ENCODE measurements at places on chromosomes 11 and 22.

DNA sequence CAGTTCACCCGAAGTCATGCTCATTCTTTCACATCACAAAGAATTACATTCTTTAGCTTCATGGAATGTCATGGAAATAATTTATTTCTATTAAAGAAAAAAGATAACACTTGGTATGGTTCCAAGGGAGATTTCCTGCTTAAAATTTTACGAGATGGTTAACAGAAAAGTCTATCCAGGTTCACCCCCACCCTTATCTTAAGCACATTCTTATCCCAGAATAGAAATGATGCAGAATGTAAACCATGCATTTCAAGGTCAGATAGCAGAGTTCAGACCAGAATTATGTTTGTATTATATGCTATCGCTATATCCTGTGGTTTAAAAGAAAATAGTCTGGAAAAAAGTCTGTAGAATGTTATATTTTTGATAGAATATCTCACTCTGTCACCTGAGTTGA is 58.7 kb downstream of the GAS2 start:
- no peak for DNase-seq

DNA sequence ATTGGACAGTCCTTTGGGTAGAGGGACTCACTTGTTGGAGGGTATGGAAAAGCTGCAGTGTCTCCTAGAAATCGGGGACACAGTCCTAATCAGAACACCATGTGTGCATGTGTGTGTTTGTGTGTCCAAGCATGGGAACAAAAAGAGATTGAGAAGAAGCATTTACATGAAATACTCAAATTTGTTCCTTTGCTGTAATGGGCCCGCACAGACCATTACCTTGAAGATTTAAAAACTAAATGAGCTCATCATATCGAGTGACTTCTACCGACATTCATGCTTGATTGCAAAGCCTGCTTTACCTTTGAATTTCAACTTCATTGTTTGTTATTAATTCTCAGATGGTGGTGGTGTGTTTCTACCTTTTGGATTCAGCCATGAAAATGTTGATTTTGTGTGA is 106.9 kb downstream of the ZBTB16 start:
- no peak for DNase-seq

- DNase-seq = no peak
These were observed 53.1 kb downstream of the MCM5 start for GRCh38 chr22:35452810-35453743.

DNA sequence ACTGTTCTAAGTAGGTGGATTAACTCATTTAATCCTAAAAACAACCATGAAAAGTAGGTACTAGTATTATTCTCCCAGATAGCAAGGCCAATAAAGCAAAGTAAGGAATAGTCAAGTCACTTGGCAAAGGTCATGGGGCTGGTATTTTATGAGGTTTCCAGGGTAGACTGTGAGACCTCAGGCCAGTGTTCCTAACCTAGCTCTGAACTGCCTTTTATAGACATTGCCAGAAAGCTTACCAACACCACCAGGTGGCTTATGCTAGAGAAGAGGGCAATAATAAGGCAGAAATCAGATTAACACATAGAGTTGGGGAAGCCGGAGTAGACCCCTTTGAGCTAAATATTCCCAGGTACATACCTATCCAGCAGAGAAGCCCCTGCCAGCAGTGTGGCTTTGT is 490.9 kb upstream of the TENM4 start:
- no peak for DNase-seq

DNA sequence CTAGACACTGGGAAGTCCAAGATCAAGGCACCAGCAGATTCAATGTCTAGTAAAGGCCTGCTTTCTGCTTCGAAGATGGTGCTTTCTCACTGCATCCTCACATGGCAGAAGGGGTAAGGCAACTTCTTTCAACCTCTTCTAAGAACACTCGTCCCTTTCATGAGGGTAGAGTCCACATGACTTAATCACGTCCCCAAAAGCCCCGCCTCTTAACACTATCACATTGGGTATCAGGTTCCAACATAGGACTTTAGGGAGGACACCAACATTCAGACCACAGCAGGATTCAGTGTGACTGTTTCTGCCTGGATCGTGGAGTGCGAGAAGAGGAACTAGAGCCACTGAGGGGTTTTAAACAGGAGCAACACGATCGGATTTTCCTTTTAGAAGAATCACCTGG is 3.7 kb upstream of the TIRAP start:
- no peak for DNase-seq

- DNase-seq = no peak
These were observed 28.4 kb downstream of the RRP8 start for GRCh38 chr11:6574816-6575715.

DNA sequence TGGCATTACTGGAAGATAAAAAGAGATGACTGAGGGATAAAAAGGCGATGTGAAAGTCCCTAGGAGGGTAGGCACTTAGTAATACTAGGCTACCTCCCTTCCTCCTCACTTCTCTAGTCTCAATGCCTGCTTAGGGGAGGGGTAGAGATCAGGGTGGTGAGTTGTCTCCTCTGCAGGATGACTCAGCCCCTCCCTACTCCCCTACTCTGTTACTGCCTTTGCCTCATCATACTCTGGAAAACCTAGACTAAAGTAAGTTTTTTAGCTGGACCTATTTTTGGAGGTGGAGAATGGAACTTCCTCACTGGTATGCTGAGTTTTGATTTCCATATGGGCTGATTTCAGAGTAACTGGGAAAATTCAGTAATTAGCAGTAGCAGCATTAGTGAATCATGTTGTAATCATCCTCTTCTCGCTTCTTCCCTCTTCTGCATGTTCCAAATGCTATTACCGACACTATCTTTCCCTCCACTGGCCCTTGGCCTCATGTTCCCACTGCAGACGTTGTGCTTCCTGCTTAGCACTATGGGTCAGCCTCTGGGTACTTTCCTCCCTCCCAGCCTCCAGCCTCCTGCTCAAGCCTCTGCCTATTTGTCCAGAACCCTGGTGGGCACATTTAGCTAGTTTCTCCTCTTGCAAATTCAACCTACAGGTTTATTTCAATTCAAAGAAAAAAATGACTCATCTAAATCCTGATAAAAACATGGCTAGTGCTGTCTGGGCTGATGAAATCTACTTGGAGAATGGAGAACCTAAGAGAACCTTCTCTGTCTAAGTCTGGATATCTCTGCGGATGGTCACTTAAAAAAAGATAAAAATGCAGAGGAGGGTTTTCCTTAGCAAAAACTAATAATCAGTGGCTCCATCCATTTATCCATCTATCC is 281.7 kb downstream of the ST3GAL4 start:
- DNase-seq = no peak

DNA sequence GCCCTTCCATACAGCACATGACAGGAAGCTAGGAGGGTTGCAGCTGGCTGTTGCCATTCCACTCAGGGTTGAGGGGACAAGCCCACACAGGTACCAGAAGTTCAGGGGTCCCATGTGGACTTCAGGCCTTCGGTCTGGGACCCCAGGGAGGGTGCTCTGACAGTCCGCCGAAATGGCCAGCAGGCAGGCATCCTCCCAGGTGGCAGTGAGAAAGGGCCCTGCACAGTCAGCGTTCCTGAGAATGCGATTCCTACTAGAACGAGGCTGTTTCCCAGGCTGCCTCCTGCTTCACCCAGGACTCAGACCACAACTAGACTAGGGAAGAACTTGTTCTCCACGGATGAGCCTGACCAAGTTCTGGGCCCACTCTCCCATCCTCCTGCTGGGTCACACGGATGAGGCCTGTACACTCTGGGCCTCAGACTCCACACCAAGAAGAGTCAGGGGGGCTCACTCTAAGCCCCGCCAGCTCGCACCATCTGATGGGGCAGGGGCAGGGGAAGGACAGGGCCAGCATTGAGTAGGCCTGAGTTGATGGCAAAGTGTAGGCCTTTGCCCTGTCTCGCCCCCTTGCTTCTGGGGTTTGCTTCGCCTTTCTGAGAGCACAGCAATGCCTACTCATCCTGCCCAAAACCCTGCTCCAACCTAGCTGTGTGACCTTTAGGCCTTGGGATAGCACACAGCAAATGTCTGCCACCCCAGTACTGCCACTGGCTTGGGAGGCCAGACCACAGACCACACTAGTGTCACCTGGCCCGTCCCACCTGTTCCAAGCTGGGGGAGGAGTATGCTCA is 14.0 kb downstream of the KCNQ1OT1 start:
- DNase-seq = no peak
